ENCODE measurements at places on chromosomes 6 and 20.

DNA sequence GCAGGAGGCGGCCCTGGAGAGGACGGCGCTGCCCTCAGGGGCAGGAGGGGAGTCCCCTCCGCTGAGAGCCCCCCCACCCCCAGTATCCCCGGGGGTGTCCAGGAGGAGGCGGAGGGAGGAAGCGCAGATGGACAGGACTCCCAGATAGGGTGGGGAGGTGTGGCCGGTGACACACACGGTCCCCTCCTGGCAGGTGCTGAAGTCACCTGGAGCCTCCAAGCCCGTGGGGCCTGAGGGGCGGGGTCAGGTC, 1.4 kb downstream of the STMN3 start:
- no peak for DNase-seq

DNA sequence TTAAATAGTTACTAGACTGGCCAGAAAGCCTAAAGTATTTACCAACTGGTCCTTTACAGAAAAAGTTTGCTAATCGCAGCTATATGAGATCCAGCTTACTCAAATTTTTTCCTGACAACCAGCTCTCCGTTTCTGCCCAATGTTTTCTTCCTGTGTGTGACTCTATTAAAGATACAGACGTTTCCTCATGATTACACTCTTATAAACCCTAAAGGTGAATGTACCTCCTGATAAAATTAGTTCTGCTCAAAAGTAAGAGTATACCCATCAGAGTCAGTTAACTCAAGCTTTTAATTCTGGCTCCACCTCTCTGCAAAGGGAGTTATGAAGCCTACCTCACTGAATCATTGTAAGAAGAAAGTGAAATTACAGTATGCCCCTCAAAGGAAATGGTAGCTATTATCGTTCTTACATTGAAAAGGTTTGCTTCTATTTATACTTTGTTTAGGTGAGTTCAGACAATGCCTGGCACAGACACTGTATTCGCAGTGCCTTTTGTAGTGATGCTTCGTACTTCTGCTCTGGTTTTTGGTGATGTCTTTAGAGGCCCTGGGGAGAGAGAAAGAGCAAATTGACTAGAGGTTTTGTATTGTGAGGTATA, 10.2 kb upstream of the MROH8 start:
- DNase-seq: no peak

GRCh38 chr20:58829531-58829941, 21.2 kb downstream of the GNAS-AS1 start:
- DNase-seq: peak; percentile 22

DNA sequence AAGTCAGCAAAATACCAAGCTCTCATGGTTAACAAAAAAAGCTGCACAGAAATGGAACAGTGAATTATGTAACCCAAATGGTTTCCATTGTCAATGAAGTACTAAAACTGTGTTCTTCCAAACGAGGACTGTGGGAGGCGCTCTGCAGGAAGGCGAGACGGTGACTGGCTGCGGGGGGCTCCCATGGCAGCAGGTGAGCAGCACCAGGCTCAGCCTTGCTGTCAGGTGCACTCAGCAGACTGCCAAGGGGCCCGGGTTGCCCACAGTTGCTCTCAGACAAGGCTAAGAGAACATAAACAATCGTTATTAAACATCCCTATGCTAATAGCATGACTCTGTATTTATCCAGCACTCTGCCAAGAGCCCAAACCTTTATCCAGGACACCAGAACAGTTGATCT, 630.3 kb upstream of the ARID1B start:
- DNase-seq: no peak

GRCh38 chr6:109075934-109076333, 18.7 kb downstream of the SESN1 start:
- DNase-seq: no peak

- DNase-seq: no peak
Measured at GRCh38 chr6:116783852-116784251, 18.3 kb upstream of the FAM162B start.
